HCT116 (cell line): ENCODE measurements at places on chromosomes 6 and 20. TPM values are rescaled to one million over a fixed set of nuclear protein-coding genes. Genes with fewer than 3 reads are reported as not detected.
A peak's percentile ranks its signal among the peaks of the same experiment; 100 is the strongest.

Gene STMND1
- total RNA-seq: not detected

Gene SNRNP48
- 26.2 TPM for total RNA-seq

Gene RAD21L1
- total RNA-seq: 0.17 TPM

Gene DNAH8
- not detected for total RNA-seq

Gene DUSP15
- not detected for total RNA-seq

Gene GGT7
- 9.4 TPM for total RNA-seq

GRCh38 chr20:760751-761417 is 7.4 kb downstream of the SLC52A3 start:
- DNase-seq: peak; percentile 47

DNA sequence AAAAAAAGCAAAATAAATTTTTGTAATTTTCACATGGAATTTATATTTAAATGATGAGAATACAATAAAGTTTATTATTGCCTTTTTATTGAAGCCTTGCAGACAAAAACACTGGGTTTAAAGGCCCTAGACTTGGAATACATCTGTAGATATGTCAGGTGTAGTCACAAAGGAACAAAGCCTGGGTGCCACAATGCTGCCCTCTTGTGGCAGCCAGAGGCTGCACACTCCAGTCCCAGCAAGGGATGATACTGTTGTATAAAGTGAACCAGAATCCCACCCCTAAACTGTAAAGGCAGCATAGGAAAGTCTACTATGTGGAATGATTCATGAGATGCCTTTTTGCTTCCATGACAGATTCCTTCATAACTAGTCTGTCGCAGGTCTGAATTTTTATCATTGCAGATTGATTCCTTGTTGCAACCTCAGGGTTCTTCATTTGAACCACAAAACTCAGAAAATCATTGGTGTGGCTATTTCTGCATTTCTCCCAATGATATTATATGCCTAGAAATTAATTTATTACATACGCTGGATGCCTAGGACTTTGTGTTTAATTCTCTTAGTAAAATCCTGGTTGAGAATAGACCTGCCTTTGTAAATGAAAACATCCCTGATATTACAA is 37.0 kb downstream of the MAK start:
- peak; percentile 28 for DNase-seq

GRCh38 chr6:168017629-168018028 is 20.2 kb downstream of the KIF25 start:
- no peak for DNase-seq

- no peak for DNase-seq
Observed at GRCh38 chr6:119902681-119903080, 553.1 kb upstream of the MAN1A1 start.

DNA sequence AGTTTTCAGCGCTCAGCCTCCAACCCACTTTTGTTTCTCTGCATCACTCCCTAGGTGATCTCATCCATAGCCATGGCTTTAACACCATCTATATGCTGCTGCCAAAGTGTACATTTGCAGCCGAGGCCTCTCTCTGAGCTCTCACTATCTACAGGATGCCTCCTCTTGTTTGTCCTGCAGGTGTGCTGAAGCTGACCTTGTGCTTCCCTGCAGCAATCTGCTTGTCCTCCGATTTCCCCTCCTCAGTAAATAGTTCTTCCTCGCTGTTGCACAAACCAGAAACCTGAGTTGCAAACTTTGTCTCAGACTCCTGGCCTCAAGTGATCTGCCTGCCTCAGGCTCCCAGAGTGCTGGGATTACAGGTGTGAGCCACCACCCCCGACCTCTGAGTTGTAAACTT is 3.7 kb upstream of the TXNDC5 start:
- DNase-seq: no peak

DNA sequence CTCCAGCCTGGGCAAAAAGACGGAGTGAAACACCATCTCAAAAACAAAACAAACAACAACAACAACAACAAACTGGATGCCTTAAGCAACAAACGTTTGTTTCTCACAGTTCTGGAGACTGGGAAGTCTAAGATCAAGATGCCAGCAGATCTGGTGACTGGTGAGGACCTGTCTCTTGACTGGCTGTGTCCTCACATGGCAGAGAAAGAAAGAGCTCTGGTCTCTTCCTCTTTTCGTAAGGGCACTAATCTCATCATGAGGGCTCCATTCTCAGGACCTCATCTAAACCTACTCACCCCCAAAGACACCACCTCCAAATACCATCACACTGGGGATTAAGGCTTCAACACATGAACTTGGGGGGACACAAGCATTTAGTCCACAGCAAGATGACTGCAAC is 13.5 kb upstream of the GFOD1 start:
- DNase-seq: no peak

GRCh38 chr6:128659276-128659675 is 138.9 kb upstream of the PTPRK start:
- no peak for DNase-seq

GRCh38 chr6:161360520-161360919 is 86.7 kb upstream of the AGPAT4 start:
- no peak for DNase-seq

DNA sequence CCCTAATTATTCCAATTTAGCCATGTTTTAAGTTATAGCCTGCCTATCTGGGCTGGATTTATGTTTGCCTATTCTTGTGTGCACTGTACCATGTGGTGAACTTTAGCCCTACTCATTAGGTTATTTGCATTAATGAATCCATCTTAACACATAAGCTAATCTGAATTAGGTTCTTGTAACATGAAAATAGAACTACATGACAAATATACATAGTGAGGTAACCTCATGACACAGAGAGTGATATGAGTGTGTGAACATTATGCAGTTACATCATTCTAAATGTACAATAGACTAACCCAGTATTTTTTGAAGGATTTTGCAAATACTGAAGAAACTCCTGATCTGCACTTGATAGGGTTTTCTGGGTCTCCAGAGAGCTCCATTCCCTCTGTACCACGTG is 733.7 kb upstream of the CITED2 start:
- no peak for DNase-seq

- no peak for DNase-seq
Observed at GRCh38 chr6:166946125-166946524, 10.2 kb downstream of the RNASET2 start.

- no peak for DNase-seq
Observed at GRCh38 chr6:13226071-13226470, 102.3 kb downstream of the TBC1D7 start.

- no peak for DNase-seq
Observed at GRCh38 chr20:57621421-57622200, 1.4 kb upstream of the ZBP1 start.

DNA sequence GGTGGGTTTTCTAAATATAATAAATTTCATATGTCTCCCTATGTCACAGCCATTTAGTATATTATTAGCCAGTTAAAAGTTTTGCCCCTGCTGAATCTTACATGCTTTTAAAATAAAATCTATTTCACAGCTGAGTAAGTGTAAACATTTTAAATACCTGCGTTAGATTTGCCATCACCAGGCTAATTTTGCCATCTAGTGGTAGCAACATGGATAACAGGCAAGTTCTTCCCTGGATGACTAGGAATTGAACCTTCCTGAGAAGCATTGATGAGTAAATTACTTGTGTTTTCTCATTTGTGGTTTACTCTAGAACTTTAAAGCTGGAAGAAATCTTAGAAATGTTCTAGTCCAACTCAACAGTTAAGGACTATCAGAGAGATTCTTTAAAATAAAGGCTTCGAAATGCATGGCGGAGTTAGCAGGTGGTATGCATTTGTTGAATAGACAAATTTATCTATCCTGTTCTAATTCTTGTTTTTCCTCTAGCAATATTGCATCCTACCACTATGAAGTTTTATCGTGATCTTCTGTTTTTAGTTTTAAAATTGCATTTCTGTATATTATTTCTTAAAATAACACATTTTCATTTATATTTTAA is 2.6 kb downstream of the PRSS35 start:
- DNase-seq: peak; percentile 57

DNA sequence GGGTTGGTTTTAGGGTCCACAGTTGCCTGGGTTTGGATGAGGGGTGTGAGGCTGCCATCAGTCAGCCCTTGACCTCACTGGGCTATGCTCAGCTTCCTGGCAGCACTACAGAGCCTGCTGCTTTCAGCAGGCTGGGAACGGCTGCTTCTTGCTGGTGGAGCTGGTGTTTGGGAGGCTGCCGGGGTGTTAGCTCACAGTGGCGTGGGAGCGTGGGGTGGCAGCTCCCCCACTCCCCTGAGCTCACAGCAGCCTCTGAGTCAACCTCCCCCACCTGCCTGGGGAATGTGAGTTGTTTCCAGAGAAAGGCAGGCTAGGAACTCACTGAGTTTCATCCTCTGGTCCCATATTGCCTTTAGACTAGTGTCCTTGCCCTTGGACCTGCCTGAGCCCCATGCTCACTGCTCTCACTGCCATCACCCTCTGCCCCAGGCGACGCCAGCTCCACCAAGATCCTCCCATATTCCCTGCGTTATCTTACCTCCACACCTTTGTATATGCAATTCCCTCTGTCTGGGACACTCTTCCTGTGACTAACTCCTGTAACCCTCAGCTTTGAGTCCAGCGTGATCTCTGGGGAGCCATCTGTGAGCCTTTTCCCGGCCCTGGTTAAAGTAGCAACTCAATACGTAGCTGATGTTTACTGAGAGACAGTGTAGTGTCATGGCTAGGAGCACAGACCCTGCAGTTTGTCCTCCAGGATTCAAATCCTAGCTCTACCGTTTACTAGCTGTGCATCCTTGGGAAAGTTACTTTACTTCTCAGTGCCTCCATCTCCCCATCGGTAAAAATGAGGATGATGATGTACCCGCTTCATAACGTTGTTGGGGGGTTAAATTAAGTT is 34.8 kb downstream of the PPP1R16B start:
- no peak for DNase-seq

- no peak for DNase-seq
Observed at GRCh38 chr6:61168878-61169277, 1117.1 kb downstream of the KHDRBS2 start.

DNA sequence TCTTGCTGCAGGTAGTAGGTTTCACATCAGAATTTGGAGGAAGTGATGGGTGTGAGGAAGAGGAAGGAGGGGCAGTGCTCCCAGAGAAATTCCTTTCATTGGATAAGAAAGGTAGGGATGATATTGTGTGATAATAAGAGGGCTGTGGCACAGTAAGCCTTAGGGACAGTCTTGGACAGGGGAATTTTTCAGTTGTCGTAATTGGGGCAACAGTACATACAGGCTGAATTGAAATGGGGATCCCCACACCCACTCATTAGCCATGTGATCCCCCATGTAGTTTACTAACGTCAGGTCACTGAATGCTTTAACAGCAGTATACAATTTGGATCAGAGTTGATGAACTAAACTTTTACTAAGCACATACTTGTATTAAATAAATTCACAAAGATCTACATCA is 79.4 kb downstream of the FOXO3 start:
- DNase-seq: no peak

DNA sequence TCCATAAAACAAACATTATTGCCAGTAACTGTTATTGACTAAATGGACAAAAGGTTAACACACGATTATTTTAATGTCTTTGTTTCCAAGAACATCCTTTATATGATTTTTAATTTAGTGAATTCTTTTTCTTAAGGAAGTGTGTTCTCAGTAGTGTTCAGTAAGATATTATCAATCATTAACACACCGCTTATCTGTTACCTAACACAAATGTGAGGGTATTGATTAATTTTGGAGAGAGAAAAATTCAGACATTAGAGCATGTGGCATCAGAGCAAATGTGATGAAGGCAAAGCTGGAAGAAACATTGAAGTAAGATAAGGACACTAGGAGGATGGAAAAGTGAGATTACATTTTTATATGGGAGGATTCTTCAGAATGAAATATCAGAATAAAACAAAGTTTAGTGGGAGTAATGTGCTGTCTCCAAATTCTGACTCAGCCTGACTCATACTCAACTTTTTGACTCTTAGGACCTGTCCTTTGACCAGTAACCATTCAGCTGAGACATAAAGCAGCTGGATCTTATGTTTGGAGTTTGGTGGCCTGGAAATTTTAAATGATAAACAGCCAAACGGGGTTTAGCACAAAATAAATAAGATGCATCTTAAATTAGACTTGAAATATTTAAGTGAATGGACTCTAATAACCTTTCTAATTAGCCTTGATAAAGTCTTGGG is 348.6 kb downstream of the CD109 start:
- no peak for DNase-seq

- DNase-seq: no peak
Observed at GRCh38 chr6:148890652-148891404, 144.0 kb downstream of the UST start.

DNA sequence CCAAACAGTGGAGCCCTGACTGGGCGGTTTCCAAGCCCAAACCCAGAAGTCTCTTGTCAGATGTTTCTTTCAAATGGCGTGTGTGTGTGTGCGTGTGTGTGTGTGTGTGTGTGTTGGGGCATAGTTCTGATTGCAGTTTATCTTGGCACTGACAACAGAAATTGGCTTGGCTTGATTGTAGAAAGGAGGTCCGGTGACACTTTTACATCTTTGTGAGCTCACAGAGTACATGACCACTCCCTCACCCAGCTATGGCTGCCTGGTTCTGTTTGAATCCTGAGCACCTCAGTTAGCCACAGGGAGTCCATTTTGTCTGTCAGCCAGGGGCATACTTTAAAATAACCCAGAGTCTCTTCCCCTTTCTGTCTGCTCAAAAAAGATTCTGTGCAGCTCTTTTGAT is 276.3 kb downstream of the CD83 start:
- no peak for DNase-seq

GRCh38 chr6:7255918-7256317 is 57.1 kb downstream of the SSR1 start:
- DNase-seq: no peak

DNA sequence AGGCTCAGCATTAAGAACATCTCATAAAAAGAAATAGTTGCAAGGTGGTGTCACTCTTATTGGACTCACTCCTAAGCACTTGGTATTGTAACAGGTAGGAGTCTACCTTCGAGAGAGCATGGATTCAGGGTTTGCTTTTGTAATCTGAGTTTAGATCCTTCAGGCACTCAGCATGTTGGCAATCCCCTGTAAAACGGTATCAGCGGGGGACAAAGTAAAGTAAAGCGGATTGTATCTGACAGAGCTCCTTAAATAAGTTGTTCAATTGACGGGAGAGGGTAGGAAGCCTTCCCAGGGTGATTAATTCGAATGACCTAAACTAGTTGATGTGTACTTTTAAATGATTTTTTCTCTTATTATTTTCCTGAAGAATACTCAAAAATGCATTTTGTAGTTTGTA is 869.8 kb upstream of the EPHA7 start:
- DNase-seq: no peak
